ENCODE measurements at places on chromosomes 7 and 10.
A peak's percentile ranks its signal among the peaks of the same experiment; 100 is the strongest.

DNA sequence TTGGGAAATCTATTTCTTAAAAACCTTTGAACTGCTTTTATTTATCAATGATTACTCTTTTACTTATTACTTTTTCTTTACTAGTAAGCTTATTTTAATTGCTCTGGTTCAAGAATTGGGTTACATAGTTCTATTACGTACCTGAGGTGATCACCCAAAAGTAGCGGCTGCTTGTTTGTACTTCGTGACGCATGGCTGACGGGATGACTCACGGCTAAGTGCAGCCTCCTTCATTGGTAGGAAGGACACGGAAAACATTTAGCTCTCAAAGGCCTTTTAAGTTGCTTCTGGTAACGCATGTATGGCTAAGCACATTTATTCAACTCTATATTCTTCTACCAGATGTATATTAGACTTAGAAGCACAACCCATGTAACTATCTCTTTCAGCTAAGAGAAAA is 285.8 kb upstream of the SP4 start:
- no peak for DNase-seq

DNA sequence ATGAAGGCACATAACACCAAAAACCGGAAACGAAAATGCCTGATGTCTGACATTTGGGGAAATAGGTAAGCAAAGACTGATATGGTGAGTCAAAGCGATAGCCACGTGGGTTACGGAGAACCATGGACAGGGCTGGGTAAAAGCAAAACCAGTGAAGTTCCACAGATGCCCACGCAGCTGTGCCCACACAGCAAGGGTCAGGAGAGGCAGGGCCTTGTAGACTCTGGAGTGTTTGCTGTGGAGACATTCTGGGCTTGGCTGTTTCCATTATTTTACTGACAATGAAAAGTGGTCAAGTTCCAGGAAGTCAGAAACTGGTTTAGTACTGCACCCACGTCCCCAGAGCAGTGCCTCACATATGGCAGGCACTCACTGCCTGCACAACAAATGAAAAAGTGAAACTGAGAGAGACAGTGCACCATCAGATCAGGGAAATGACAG is 148.7 kb downstream of the ZMYND11 start:
- DNase-seq = peak; percentile 18

DNA sequence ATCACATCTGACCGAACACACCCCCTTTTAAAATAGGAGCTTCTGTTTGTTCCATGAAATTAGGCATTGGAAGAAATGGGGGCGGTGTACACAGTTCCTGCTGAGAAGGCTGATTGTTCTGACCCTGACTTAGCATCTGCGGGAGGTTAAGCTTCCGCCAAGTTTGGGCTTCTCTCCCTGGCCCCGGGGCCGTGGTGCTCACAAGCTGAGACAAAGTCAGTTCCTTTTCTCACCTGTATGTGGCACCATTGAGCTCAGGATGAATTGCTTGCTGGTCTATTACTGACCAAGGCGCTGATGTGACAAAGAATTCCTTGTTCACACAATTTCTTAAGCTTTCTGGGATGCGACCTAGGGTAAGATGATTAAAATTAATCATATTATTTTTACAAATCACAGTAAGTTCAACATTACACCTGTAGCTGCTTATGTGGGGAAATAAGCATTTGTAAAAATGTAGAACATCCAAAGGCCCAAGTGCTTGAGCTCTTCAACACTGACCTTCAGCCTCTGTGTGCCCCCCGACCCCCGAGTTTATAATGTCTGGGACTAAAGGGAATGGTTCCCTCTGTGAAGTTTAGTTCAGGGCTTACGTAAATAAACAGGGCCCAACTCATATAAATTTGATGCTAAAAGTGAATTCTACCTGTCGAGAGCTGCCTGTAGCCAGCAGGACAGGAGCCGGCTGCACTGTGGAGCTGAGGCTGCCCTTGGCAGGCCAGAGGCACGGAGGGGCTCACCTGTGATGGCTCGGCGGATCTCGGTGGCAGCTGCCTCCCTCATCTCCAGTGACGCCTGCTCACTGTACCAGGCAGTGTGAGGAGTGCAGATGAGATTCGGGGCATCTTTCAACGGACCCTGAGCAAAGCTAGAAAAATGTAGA is 50.8 kb downstream of the ZRANB1 start:
- DNase-seq = no peak

GRCh38 chr7:147079921-147080420 is 963.4 kb downstream of the CNTNAP2 start:
- no peak for DNase-seq

- DNase-seq = no peak
Observed at GRCh38 chr10:44198096-44198779, 186.7 kb downstream of the CXCL12 start.

DNA sequence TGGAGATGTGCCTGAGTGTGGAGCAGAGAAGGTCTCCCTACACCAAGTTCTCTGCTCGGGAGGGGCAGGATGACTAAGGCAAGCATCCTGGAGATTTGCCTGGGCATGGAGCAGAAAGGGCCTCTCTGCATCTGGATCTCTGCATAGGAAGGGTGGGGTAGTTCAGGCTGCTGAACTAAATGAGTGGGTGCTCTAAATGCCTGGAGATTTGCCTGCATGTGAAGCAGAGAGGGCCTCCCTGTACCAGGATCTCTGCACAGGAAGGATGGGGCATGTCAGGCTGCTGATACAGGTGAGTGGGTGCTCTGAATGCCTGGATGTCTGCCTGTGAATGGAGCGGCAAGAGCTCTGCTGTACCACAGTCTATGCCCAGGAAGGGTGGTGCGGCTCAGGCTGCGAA is 680.7 kb downstream of the SUGCT start:
- DNase-seq = no peak

DNA sequence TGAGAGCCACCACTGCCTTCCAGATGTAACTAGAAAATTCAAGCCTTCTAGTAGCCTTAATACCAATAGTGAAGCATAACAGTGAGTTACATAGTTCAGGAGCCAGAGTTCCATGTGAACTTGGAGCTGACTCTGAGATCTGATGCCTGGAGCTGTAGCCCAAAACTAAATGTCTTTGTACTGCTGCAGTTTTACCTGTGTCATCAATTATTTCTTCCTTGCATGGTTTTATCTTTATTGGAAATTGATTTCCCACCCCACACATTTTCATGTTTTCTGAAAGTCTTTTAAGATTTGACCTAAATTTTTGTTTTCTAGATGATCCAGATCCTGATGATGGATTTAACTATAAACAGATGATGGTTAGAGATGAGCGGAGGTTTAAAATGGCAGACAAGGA is 17.0 kb downstream of the OPN1SW start:
- no peak for DNase-seq

GRCh38 chr10:71542478-71542877 is 145.8 kb downstream of the CDH23 start:
- no peak for DNase-seq

DNA sequence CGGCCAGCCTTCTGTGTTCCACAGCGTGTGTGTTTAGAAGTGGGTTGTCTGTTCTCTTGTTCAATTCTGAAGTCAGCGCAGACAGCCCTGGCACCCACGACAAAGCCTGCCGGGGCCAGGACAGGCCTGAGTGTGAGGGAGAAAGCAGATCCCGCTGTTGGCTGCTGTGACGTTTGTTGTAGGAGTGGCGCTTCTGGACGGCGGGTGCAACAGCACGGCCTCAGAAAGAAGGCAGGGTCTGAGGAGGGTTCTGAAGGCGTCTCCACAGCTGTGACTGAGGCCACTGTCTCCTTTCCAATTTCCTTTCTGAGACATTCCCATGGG is 76.2 kb downstream of the VIPR2 start:
- no peak for DNase-seq

DNA sequence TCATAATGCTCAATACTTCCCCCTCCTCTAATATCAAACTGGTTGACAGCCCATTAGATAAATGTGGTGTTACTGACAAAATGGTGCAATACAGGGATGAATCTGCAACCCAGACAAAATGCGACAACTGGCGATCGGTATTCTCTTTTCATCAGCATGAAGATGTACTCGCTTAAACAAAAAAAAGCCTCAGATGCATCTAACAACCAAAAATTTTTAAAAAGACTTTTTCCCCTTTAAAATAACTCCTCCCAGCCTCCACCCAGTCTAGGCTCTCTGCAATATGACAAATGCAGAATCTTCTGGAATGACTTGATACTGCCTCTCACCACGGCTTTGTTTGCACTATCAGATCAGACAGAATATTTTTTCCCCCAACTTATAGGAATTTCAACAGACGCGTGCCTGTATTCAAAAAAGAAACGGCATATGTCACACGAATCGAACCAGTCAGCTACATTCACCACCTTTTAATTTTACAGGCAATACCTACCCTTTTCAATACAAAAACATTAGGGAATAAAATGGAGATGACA is 1.2 kb downstream of the YWHAG start:
- no peak for DNase-seq

DNA sequence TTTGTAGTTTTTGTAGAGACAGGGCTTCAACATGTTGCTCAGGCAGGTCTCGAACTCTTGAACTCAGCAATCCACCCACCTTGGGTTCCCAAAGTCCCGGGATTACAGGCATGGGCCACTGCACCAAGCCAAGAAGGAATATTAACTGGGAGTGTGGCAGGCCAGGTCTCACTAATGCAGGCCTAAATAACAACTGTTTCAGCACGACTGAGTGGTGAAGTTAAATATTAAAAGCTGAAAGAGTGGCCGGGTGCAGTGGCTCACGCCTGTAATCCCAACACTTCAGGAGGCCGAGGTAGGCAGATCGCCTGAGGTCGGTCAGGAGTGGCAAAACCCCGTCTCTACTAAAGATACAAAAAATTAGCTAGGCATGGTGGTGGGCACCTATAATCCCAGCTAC is 21.1 kb downstream of the CHUK start:
- no peak for DNase-seq

DNA sequence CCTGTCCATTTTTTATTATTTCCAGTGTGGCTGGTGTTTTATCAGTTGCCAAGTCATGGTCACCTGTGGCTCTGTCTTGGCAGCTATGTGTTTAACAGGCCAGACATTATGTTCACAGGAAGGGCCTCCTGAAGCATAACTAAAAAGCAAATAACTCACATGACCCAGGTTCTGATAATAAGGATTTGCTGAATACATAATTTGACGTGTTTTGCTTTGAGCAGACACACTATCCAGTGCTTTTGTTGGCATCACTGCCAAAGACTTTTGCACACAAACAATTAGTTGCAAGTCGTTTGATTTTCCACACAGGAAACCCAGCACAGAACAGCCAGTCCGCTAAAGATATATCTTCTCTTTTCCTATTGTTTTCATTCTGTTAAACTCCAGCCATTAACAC is 173.6 kb downstream of the ARL4A start:
- DNase-seq = no peak

DNA sequence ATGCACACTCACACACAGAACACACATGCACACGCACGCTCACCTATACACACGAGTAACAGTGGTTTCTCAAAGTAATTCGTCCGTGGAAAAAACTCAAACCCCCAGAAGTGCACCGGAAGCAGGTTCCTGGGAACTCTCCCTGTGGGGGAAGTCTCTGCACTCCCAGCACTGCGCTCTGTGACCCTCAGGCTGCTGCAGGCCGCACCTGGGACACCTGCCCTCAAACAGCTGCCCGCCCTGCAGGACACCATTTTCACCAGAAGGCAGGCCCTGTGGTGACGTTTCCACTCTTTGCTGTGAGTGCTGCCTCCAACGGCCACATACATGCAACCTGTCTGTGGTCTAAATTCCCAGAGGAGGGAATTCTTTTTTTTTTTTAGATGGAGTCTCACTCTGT is 21.3 kb downstream of the YKT6 start:
- DNase-seq = no peak

Measured in stimulated activated CD4-positive, alpha-beta T cell treated with anti-CD3 and anti-CD28 coated beads, Interleukin-1b, Interleukin-23, amount 100 ng/mL, for 24 hours (primary cell).